Muscle of leg (tissue), 16 donors: ENCODE measurements at places on chromosomes 16 and 17.

- no peak within 1 kb of the TSS for H3K27ac ChIP-seq
- H3K27me3 ChIP-seq, result peaks cover 58% of the 10 kb centered on the region
- peaks cover 36% of the 10 kb centered on the region for H3K4me1 ChIP-seq
These were observed at the start of gene KCNH4 for GRCh38 chr17:42180922-42181850. Gene KCNH4, minus strand, starts transcription at chr17:42181142. Its CDS starts 197 bp downstream, at chr17:42180945.

- no peak for DNase-seq
- H3K36me3 ChIP-seq, result no peaks in the 10 kb centered on the region
- H3K27me3 ChIP-seq, result peaks cover 92% of the 10 kb centered on the region
- peak overlapping the region; percentile 8 for H3K4me3 ChIP-seq
These were observed 14.4 kb upstream of the CBX8 start for GRCh38 chr17:79811011-79811867.

DNA sequence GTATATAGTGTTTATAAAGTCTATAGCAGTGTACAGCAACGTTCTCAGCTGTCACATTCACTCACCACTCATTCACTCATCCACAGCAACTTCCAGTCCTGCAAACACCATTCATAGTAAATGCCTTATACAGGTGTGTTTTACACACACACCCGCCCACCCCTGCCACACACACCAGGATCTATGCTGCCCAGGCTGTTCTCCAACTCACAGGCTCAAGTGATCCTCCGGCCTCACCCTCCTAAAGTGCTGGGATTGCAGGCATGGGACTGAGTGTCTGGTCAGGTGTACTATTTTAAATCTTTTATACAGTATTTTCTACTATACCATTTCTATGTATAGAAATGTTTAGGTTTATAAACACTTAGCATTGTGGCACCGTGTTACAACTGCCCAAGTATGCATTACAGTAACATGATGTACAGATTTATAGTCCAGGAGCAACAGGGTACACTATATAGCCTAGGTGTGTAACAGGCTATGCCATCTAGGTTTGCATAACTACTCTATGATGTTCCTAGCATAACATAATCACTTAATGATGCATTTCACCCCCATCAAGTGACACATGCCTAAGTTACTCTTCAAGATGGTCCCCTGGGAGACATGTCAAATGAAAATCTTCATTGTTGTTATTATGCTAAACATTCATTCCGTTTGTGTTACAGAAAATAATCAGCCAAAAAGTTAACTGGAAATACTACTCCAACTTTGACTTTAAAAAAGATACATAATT, 42.5 kb downstream of the CREBBP start:
- no peak overlapping the region for H3K4me3 ChIP-seq
- peaks cover 6% of the 10 kb centered on the region for H3K36me3 ChIP-seq
- H3K27ac ChIP-seq, result no peak overlapping the region
- peaks cover 4% of the 10 kb centered on the region for H3K4me1 ChIP-seq
- no peaks in the 10 kb centered on the region for H3K27me3 ChIP-seq

DNA sequence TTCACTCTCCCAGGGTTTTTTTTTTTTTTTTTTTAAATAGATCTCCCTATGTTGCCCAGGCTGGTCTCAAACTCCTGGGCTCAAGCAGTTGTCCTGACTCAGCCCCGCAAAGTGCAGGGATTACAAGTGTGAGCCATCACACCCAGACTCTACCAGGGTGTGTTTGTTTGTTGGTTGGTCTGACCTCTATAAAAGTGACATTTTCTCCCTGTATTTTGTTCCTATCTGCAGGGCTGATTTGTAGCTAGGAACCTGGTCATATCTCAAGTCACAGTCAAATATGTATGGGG, 46.3 kb upstream of the B4GALNT2 start:
- no peak overlapping the region for H3K4me3 ChIP-seq
- no peaks in the 10 kb centered on the region for H3K36me3 ChIP-seq
- H3K27me3 ChIP-seq, result no peaks in the 10 kb centered on the region
- H3K27ac ChIP-seq, result no peak overlapping the region
- no peak for DNase-seq

DNA sequence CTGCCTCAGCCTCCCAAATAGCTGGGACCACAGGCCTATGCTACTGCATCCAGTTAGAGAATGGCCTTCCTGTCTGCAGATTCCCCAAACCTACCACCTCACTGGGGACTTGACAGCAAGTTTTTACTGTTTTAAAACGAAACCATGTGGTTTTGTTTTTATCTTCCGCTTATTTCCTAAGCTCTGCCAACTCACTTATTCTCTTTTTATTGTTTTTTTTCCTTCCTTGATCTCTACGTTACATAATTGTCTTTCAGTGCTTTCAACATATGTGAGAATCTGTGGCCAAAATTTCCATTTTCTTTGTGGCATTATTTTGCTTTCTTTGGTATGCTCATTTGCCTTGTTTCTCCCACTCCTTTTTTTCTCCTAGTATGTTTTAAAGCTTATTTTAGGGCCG, 14.6 kb upstream of the SLC38A7 start:
- H3K27me3 ChIP-seq, result no peaks in the 10 kb centered on the region
- DNase-seq, result no peak
- no peaks in the 10 kb centered on the region for H3K4me1 ChIP-seq
- no peak overlapping the region for H3K4me3 ChIP-seq
- H3K36me3 ChIP-seq, result no peaks in the 10 kb centered on the region
- no peak overlapping the region for H3K27ac ChIP-seq

DNA sequence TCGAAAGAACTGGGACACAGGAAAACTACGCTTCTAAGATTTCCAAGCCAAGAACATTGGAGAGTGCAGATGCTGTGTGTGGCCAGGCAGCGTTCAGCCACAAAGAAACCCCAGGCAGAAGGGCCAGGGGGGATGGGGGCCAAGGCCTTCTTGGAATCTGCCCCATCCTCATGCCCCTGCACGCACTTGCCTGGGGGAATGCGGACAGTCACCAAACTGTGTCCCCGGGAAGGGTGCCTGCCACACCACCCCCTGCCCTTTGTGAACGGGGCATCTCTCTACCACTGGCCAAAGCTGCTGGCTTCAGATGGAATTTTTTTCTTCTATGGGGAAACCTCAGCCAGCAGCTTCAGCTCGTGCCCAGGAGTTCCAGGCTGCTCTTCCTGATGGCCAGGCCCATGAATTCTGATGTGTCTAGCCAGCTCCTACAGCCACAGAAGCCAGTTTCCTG, 32.0 kb upstream of the DNAH17 start:
- H3K27ac ChIP-seq, result peak overlapping the region; percentile 59
- H3K4me1 ChIP-seq, result peaks cover 25% of the 10 kb centered on the region
- DNase-seq, result peak; percentile 76
- H3K4me3 ChIP-seq, result no peak overlapping the region
- H3K27me3 ChIP-seq, result peaks cover 2% of the 10 kb centered on the region
- no peaks in the 10 kb centered on the region for H3K36me3 ChIP-seq

DNA sequence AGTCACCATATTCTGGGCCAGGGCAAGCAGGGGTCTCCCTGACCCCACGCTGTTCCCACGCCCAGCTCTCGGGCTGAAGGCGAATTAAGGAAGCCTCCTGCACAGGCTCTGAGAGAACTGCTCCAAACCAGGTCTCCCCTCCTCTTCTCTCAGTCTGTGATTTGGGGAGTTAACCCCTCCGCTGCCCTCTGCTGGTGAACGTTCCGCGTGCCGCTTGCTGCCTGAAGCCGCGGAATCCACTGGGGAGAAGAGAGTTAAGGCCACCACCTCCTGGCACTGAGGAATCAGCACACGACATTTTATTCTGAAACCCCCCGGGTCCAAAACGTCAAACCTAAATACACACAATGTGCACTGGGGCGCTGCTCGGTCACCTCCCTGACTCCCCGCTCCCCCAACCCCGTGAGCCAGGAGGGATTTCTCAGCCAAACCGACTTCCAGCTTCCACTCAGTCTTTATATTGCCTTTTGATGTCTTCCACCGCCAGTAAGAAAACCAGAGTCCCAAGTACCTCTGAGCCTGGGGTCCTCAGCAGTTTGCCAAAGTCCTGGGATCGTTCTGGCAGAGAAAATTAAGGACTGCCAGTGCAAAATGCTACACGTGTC, 54.4 kb upstream of the RCVRN start:
- H3K27me3 ChIP-seq, result peaks cover 14% of the 10 kb centered on the region
- no peak overlapping the region for H3K4me3 ChIP-seq
- no peaks in the 10 kb centered on the region for H3K36me3 ChIP-seq
- peak; percentile 61 for DNase-seq
- peaks cover 13% of the 10 kb centered on the region for H3K4me1 ChIP-seq
- no peak overlapping the region for H3K27ac ChIP-seq

- H3K27me3 ChIP-seq, result no peaks in the 10 kb centered on the region
- H3K4me1 ChIP-seq, result peaks cover 49% of the 10 kb centered on the region
- H3K36me3 ChIP-seq, result no peaks in the 10 kb centered on the region
- peak overlapping the region; percentile 37 for H3K27ac ChIP-seq
- DNase-seq, result no peak
- H3K4me3 ChIP-seq, result no peak overlapping the region
These were observed 31.3 kb upstream of the RASD1 start for GRCh38 chr17:17527534-17527933.

GRCh38 chr16:68373528-68374245, 62.9 kb downstream of the PRMT7 start:
- H3K36me3 ChIP-seq, result no peaks in the 10 kb centered on the region
- peaks cover 7% of the 10 kb centered on the region for H3K4me1 ChIP-seq
- H3K4me3 ChIP-seq, result no peak overlapping the region
- H3K27ac ChIP-seq, result no peak overlapping the region
- peaks cover 3% of the 10 kb centered on the region for H3K27me3 ChIP-seq

DNA sequence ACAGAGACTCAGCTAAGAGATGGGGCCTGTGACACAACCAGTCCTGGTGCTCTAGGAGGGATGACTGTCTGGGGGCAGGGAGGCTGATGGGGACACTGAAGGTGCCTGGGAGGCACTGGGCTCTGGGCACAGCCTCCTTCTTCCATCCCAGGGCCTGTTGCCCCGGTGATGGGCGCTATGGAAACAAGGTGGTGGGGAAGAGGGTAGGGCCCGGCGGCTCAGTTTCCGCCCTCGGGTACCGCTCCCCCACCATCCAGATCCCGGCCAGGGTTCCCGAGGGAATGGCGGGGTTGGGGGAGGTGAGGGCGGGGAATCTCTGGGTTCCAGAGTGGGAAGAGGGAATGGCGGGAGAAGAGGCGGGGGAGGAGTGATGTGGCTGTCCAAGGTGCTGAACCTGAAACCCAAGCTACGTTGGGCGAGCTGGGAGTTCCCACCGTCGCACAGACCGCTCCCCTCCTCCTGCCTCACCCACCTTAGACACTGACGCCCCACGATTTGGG, 981 bp downstream of the KCNH4 start:
- no peaks in the 10 kb centered on the region for H3K36me3 ChIP-seq
- H3K27ac ChIP-seq, result no peak overlapping the region
- DNase-seq, result peak; percentile 63
- H3K27me3 ChIP-seq, result peaks cover 58% of the 10 kb centered on the region
- no peak overlapping the region for H3K4me3 ChIP-seq
- H3K4me1 ChIP-seq, result peaks cover 30% of the 10 kb centered on the region

GRCh38 chr16:75653922-75654321, 6.3 kb downstream of the TERF2IP start:
- no peak for DNase-seq
- H3K4me3 ChIP-seq, result no peak overlapping the region
- peaks cover 39% of the 10 kb centered on the region for H3K36me3 ChIP-seq
